ENCODE measurements at places on chromosomes 16 and 17.
A peak's percentile ranks its signal among the peaks of the same experiment; 100 is the strongest.

- no peak for DNase-seq
These were observed 12.9 kb downstream of the NLRC3 start for GRCh38 chr16:3564130-3564888.

DNA sequence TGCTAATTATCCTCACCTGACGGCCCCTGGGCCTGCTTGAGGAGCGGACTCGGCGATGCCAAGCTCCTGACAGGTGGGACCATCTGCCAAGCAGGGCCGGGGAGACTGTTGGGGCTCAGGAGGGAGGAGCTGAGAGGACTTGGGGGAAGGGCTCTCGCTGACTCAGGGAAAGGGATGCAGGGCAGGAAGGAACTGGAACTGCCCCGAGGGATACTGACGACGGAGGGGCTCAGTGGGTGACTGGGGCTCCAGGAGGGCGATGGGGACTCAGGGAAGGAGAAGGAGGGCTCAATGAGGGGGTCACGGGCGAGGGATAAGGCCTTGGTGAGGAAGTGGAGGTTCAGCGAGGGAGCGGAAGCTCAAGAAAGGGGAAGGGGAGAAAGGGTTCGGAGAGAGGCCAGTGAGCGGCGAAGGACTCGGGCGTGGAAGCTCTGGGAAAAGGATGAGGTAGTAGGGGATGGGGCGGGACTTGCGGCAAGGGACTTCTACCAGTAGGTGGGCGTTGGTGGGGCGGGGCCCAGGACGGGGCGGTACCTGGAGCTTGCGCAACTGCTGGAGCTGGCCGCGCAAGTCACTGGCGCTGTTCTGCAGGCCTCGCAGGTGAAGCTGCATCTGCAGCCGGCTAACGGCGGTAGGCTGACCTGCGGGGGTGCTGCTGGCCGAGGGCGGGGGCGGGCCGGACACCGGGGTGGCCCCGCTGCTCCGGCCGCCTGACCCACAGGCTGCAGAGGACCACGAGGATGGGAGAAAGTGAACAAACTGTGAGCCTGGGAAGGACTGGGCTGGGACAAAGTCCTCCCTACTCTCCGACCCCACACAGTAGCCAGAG is 46.5 kb downstream of the SRCIN1 start:
- peak; percentile 90 for DNase-seq

GRCh38 chr17:63366241-63366566 is 79.9 kb downstream of the CYB561 start:
- no peak for DNase-seq

- no peak for DNase-seq
These were observed 13.3 kb upstream of the WNT3 start for GRCh38 chr17:46831573-46832330.

GRCh38 chr17:30559656-30560055 is 82.4 kb downstream of the GOSR1 start:
- DNase-seq = no peak

GRCh38 chr16:48091117-48091516 is 64.7 kb downstream of the ABCC12 start:
- no peak for DNase-seq

GRCh38 chr16:1669698-1670097 is 8.4 kb upstream of the JPT2 start:
- no peak for DNase-seq

- DNase-seq = no peak
These were observed 61.4 kb upstream of the PLCG2 start for GRCh38 chr16:81717662-81718189.

DNA sequence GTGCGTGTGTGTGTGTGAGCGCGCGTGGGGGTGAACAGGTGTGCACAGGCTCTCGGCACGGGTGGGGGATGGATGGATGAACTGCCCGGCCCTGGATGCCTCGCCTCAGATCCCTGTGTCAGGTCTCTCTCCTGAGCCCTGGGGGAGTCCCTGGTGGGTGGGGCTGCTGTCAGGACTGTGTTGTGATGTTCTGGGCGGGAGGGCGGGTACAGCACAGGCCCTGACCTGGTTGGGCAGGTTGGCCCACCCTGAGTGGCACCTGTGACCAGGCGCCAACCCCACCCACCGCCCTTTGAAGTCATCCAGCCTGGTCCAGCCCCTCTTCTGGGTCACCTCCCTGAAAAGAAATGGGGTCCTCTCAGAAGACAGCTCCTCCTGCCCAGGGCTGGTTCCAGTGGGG is 41.6 kb upstream of the TAC4 start:
- DNase-seq = no peak

DNA sequence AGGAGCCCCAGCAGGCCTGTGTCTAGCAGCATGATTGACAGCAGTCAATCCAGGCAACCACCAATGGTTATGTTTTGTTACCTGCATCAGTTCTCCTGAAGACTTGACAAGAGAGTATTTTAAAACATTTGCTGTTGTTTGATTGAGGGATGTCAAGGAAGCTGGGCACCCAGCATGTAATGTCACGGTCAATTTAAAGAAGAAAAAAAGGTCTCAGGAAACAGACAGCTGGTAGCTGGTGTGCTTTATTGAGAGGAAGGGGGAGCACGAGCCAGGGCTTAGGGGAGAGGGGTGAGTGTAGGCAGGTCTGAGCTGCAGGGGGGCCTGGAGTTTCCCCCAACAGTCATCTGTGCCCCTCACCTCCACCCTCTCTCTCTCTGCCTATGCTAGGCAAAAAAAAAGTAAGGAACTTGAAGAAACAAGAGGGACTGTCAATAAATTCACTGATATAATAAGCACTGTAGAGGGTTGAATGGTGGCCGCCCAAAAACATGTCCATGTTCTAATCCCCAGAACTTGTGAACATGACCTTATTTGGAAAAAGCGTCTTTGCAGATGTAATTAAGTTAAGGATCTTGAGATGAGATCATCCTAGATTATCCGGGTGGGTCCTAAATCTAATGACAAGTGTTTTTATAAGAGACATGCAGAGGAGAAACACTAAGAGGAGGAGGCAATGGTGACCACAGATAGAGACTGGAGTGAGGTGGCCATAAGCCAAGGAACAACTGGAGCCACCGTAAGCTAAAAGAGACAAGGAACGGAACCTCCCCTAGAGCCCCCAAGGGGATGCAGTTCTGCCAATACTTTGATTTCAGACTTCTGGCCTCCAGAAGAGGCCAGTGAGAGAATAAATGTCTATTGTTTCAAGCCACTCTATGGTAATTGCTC is 14.5 kb downstream of the TSPOAP1 start:
- no peak for DNase-seq

GRCh38 chr17:37092701-37093100 is 143.9 kb downstream of the AATF start:
- no peak for DNase-seq

DNA sequence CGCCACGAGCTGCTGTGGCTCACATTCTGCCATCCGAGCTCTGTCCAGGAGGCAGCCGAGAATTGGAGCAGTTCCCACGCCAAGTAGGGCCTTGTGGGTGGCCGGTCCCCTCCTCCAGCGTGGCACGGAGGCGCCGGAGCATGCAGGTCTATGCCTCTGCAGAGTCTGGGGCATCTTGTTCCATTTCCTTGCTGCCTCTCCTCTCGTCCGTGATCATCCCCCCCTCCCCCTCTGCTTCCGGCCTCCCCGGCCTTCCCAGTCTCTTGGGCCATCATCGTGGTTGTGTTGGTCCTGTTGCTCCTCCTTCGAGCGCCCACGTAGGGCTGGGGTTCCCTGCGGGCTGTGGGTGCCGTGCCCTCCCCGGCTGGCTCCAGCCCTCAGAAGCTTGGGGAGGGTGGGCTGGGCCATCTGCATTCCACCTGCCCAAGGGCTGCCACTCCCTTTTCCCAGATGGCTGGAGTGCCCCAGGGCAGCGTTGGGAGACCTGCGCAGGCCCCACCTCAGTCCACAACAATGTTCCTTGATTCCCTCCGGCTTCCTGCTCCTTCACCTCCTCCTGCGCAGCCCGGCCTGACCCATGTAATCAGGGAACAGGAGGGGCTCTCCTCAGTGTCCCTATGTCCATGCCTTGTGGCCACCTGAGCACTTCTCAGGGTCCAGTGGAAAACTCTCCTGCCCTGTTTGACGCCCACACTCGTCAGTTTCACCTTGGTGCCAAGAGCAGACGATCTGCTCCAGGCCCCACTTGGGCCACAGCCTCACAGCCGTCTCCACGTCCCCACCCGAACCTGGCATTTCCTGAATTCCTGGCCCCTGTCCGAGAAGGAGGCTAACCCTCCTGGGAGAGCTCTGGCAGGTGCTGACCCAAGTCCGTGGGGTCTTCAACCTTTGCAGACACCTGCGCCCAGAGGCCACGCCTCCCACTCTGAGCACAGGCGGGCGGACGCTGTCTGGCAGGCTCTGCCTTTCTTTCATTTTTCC is 37.1 kb downstream of the BAIAP2 start:
- no peak for DNase-seq

DNA sequence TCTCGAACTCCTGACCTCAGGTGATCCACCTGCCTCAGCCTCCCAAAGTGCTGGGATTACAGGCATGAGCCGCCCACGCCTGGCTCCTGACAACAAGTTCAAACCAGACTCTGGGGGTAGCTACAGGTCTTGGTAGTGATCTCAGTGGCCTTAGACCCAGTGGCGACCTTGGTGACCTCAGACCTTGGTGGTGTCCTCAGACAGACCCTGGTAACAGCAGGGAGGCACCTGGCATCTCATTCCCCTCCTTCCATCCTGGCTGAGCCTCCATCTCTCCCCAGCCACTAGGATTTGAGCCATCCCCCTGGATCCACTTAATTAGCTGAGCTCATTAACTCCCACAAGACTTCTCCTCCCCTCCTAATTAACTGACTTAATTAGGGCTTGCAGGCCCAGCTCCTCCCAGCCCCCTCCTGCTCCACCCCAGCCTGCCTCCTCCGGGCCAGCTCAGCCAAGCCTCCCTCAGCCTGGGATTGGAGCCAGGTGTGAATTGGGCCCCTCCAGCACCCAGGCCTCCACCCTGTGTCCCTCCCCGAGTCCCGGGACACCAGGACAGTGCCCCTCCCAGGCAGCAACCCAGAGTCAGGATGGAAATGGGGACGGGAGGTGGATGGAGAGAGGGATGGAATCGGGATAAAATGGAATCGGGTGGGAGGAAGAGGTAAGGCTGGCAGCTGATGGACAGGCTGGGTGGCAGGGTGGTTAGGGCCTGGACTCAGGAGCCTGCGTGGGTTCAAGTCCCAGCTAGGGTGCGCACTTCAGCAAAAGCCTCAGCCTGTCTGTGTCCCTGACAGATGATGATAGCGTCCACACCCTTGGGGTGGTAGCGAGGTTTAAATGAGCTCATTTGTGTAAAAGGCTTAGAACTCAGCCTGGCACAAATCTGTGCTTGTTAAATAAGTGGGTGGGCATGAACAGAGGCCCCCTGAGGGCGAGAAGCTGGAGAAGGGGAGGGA is 11.2 kb upstream of the SBK1 start:
- DNase-seq = no peak

- DNase-seq = no peak
These were observed 80.4 kb downstream of the ABCC12 start for GRCh38 chr16:48075398-48075797.

DNA sequence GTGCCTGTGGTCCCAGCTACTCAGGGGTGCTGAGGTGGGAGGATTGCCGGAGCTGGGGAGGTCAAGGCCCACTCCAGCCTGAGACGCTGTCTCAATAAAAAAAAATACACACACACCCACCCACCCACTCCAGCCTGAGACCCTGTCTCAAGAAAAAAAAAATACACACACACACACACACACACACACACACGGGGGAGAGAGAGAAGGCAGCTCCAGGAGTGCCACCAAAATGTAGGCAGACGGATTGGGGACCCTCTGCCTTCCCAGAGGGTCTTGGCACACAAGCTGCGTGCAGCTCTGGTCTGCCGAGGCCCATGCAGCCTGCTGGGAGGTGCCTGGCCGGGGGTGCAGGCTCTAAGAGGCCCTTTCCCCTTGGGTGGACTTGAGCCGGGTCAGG is 5.9 kb upstream of the NUDT16L1 start:
- no peak for DNase-seq

DNA sequence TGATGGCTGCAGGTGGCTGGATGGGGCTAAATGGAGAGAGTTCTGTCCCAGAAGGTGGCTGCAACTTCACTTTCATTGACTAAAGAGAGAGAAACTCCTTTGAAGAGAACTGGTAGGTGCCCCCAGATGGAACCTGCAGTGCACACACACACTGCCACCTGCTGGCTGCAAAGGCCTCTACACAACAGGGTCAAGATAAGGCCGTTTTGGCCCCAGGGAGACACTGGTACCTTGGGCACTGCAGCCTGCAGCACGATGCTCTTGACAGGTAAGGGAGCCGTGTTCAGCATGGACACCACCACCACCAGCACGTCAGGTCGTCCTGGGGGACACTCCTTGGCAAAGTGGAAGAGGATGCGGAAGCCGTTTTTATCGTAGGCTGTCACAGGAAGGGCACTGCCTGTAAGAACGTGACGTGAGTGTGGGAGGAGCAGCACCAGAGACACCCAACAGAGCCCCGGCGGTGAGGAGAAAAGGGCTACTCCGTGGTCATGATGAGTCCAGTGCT is 22.7 kb downstream of the GGA3 start:
- DNase-seq = peak; percentile 53

GRCh38 chr16:55529018-55529417 is 20.1 kb downstream of the LPCAT2 start:
- DNase-seq = no peak

GRCh38 chr17:35011671-35012216 is 31.4 kb downstream of the LIG3 start:
- DNase-seq = no peak
